Naive thymus-derived CD4-positive, alpha-beta T cell (primary cell): ENCODE measurements at places on chromosomes 11 and 22. TPM values are rescaled to one million over a fixed set of nuclear protein-coding genes. Genes with fewer than 3 reads are reported as not detected.

The GLB1L2 gene
- total RNA-seq: 1.4 TPM

The DEPDC7 gene
- total RNA-seq: 7.2 TPM

The OLFML1 gene
- not detected for total RNA-seq

The PGR gene
- total RNA-seq: not detected

The RTN4R gene
- 1.1 TPM for total RNA-seq

The SLC25A45 gene
- total RNA-seq: 34.1 and 36.1 TPM in 2 replicates

The CATSPERZ gene
- not detected for total RNA-seq

The OR52A1 gene
- not detected in 2 replicates for total RNA-seq
